ENCODE measurements at places on chromosomes 2 and 18.

GRCh38 chr2:675982-676646 is 1.1 kb downstream of the TMEM18 start:
- DNase-seq = no peak

- DNase-seq = no peak
Measured at GRCh38 chr18:3804336-3804735, 354.4 kb downstream of the TGIF1 start.

GRCh38 chr2:216339456-216340279 is 32.6 kb downstream of the MARCHF4 start:
- DNase-seq = no peak

DNA sequence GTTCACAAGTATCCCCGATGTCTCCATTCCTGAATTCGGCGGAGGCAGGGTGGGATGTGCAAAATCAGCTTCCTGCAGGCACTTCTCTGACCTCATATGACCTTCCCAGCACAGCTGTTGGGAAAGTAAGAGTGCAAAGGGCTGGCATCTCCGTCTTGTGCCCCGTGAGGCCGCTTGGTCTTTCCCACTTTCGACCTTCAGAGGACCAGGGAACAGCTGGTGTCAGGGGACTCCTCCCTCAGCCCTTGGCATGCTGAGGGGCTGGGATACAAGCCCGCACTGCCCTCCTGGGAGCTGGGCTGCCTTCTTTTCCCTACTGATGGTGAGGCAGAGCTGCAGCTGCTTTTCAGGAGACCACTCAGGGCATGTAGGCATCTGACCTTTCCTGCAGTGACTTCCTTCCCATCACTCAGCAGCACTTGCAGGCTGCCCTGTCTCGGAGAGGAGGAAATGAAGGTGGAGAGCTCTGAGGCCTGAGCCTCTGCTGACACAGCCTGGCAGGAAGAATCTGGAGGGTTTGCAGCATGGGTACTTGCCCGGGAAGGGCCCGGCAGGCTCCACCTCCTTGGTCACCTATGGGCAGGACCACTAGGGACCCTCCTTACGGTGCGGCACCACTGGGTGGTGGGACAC is 277.2 kb upstream of the HS6ST1 start:
- no peak for DNase-seq

- no peak for DNase-seq
Measured at GRCh38 chr2:219509780-219510511, 4.3 kb upstream of the ASIC4 start.

GRCh38 chr2:134468164-134468563 is 214.3 kb downstream of the MGAT5 start:
- DNase-seq = no peak

DNA sequence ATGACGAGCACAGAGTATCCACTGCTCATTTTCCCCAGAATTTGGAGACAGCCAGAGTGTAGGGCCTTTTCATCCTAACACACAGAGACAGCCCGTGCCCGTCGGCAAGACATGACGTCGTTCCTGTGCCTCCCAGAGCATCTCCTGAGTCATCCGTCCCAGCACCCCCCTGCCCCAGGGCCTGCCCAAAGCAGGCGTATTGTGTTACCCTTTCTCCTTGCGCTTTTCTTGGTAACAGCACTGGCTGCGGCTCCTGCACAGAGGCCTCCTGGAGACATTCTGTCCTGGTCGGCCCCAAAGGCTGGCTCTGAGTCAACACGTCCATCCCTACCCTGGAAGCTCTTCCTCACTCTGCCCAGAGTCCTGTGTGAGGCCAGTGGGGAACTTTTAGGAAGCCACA is 217.1 kb downstream of the KLHL29 start:
- no peak for DNase-seq
